ENCODE measurements at places on chromosomes 6 and 20.

- DNase-seq = peak; percentile 19
These were observed 26.8 kb upstream of the MMP24 start for GRCh38 chr20:35199740-35200139.

DNA sequence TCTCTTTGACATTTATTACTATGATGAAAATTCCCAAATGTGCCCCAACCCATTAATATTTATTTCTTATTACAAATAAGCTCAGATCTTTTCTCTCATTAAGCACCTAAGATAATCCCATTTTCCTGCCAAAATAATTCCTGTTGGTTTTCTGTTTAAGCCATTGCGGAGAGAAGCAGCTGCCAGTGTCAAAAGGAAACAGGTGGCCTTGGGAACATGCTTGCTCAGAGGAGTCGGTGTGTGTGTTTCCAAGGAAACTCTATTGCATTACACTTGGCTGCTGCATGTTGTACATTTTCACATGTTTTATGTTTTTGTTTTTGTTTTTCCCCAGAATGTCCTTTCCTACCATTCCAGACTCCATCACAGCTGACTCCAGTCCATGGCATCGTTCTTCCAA is 56.4 kb downstream of the CD24 start:
- DNase-seq = no peak

DNA sequence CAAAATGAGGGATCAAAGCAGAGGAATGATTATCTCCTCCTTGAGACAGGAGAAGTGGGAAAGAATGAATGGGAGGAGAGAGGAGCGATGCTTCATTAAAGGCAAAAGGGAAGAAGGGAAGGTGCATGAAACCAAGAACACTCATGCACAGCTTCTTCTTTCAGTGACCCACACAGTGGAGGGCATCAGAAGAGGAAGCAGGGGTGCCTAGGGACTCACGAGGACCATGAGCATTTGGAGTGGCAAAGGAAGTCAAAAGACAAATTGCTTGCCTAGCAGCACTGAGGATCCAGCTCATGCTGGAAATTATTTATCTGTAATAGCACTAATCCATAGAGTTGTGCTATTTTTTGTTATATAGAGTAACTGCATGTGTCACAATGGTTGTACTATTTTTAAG is 66.1 kb downstream of the SMLR1 start:
- DNase-seq = peak; percentile 18

DNA sequence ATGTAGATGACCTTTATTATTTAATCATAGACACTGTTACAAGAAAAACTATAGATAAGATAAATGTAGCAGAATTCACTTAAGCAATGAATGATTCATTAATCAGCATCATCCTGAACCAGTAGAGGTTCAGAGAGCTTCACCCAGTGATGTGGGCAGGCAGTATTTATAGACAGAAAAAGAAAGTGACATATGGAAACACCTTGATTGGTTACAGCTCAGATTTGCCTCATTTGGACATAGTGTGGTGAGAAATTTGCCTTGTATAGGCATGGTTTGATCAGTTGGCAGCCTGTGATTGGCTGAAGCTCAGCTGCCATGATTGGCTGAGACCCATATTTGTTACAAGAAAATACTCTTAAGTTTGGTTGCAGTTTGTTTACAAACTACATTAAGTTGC is 4.6 kb downstream of the C6orf58 start:
- no peak for DNase-seq

- DNase-seq = no peak
These were observed 238.7 kb upstream of the SOX4 start for GRCh38 chr6:21354805-21355238.

DNA sequence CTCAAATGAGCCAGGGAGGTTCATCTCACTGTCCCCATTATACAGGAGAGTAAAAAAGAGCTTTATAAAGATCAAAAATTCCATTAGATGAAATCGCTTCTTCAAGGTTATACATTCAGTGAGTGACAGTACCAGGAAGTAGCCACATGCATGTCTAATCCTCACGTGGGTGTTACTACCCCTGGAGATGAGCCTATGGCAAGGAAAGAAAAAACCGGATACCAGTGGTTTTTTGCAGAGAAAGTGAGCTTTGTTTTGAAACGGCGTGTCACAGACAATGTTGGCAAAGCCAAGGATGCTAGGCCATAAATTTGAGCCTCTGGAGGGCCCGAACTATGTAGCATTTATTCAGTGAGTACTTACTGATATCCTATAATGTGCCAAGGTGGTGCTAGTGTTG is 215.0 kb upstream of the RIN2 start:
- no peak for DNase-seq

DNA sequence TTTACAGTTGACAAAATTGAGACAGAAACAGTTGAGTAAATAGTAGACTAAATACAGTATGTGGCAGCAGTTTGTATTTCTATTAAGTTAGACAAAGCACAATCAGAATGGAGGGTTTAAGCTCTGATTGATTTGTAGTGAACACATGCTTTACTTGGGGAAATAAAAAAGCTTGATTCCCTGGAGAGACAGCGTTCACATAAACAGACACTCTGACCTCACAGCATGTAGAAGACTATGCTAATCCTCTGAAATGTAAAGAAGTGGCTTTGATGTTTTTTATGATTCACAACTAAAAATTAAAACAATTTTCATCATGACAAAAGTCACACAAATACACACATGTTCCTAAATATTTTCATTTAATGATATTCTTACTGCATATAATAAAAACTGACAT is 126.9 kb upstream of the FAM83B start:
- DNase-seq = no peak

DNA sequence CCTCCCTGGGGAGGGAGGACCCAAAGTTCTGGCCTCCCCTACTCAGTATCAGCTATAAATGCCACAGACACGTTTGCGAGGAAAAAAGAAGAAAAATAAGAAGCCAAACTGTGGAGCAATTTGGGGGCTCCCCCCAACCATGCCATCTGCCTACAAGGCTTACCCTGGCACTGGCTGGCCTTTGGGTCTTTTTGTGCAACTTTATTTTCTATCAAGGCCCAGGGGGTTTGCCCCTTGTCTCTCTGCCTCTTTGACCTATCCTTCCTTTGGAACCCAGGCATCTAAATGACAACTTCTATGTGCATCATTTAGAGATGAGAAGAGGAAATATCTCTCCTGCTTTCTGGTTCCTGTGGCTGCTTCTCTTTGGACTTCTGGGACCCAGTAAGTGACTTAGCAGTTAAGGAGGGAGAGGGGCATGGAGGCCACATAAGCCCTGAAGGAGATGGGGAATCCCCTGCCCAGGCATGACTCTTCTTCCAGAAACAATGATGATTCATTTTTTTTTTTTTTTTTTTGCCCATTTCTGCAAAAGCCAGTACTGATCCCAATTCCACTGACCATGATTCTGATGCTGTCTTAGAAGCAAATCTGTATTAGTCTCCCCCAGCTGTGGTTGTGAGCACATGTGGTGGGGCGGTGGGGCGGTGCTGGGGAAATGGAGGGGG is at the start of gene MUC22:
TSS of gene MUC22 (plus strand) at position 82 of the 668 bp plus-strand sequence. CDS start at position 315, 233 bp downstream.
- DNase-seq = no peak

DNA sequence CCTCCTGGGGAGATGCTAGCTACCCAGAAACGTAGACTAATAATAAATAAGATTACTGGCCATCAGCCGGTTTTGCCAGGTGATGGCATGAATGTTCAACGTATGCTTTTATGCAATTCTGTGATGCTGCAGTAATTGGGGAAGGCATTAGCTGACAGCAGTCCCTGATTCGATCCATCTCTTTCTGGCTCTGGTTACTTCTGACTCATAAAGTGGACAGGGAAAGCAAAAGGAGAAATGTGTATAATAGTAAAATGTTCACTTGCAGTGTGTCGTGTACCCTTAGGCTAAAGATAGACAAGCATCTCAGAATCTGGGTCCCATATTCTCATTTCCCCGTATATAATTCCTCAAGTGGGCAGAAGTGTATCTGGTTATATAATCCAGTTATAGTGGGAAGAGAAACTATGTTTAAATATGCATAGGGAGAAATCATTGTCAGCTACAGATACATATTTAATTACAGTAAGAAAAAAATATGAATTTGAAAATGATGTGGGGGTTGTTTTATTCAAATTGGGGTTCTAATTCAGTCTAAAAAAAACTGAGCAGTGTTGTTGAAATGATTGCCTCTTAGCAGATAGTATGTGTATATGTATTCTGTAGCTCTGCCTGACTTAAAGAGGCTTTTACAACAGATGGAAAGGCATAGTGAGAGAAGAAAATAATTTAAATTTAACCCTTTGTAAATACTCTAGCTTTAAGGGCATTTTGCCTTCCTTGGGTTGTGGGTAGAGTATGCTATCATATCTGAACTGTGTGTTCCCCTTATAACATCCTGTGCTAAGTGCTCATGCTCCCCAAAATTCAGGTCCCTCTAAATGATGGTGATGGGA is 40.6 kb downstream of the DOK5 start:
- no peak for DNase-seq

DNA sequence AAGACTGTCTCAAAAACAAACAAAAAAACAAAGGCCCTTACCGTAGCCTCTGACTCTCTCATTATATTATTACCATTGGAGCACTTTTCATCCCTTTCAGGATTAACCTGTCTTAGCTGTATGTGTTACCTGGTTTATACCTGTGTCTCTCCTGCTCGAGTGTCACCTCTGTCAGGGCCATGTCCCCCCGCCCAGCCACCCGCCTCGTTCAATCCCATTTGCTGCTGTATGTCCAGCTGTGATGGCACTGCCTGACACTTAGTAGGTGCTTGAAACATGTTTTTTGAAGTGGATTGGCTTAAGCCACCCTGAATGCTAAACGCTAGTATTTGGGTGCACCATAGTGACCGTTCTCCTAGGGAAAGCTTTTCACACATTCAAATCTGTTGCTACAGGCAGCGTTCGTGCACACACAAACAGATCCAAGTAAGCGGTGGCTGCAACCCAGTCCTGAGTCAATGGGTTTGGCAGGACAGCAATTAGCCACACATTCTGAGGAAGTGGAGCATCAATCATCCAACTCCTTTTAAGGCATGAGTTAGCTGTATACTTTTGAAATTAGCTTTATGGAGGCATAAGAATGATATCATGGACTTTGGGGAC is 98.9 kb upstream of the ZNF217 start:
- DNase-seq = peak; percentile 75

GRCh38 chr6:170160628-170161611 is 130.0 kb downstream of the DLL1 start:
- no peak for DNase-seq

DNA sequence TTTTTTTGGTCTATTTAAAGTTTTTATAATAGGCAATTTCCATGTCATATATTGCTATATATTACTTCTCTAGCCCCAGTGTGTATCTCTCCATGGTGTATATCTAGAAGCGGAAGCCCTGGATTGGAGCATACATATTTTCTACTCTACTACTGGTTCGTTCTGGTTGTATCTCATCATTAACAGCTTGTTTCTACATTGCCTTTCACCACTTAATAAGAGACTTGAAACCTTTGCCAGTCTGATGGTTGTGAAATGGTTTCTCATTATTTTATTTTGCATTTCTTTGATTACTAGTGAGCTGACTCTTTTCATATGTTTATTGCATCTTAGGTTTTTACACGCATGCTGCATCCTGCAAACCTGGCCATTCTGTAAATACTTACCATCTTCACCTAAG is 3.6 kb downstream of the DSTN start:
- DNase-seq = no peak

DNA sequence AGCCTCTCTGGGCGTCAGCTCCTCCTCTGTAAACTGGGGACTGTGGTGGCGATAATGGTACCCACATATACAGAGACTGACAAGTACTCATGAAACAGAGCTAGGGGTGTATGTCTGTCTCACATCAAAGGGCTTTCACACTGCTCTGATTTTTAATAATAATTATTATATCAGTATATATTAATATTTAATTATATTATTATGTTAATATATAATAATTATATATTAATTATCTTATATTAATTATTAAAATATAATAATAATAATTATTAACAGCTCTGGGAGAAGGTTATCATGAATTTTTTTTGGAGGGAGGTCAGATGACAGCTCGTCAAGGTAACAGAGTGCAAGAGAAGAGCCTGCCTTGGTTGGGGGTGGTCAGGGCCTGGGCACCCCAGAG is 173.6 kb downstream of the NRN1 start:
- DNase-seq = no peak

- no peak for DNase-seq
These were observed 239.2 kb downstream of the SYNDIG1 start for GRCh38 chr20:24708411-24709295.

DNA sequence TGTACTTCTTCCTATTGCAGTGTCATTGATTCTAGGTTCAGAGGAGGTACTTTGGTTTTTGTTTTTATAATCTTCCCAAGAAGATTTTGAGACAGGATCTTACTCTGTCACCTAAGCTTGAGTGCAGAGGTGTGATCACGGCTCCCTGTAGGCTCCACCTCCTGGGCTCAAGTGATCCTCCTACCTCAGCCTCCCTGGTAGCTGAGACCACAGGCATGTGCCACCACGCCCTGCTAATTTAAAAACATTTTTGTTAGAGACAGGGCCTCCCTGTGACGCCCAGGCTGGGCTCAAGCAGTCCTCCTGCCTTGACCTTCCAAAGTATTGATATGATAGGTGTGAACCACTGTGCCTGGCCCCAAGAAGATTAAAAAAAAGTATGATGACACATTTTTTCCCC is 3.4 kb upstream of the SLC17A5 start:
- peak; percentile 23 for DNase-seq

DNA sequence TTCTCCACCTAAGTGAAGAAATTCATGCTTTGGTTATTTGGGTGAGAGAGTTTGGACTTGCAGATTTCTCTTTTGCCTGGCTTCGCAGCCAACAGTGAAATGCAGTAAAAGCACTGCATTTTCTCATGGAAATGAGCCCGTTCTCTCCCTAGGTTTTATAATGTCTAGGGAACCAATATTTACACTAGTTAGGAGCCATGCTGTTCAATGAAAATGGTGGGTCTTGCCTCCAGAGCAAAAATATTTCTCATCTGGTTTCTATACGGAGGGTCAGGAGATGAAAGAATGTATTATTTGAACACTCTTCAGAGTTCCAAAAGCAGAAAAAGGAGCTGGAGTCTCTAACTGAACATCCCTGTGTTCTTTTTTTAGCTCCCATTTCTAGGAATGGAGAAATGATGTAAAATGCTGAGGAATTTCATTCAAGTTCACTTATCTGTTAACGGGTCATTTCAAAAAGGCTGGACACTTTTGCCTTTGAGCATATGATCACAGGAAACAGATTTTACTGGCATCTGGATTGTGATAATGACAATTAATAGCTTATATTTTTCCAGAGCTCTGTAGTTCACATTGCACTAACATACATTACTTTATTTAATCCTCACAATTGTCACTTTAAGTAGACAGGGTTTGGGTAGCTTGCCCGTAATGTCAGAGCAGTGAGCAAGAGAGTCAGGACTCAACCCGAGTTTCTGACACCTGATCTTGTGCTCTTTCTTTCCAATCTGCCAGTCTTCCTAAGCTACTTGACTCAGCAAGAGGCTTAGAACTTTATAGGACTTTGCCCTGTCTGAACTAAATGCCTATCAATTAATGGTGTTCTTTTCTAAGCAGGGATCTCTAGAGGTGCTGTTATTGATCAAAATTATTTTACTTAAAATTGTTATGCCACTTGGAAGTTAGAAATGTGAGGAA is 78.0 kb downstream of the PPP1R14C start:
- DNase-seq = no peak

- no peak for DNase-seq
These were observed 34.0 kb upstream of the GABRR1 start for GRCh38 chr6:89251170-89251569.

- no peak for DNase-seq
These were observed 23.9 kb downstream of the PPP1R16B start for GRCh38 chr20:38829296-38829875.

GRCh38 chr6:18997375-18997826 is 610.3 kb downstream of the RNF144B start:
- peak; percentile 67 for DNase-seq

- no peak for DNase-seq
These were observed 33.2 kb upstream of the RPS6KA2 start for GRCh38 chr6:166660157-166660688.

Measured in hematopoietic multipotent progenitor cell treated with erythropoietin and hydrocortisone succinate and interleukin-3 and kit ligand, for 4 days (in vitro differentiated cells).